ENCODE measurements at places on chromosomes 2 and 18.

- DNase-seq = no peak
These were observed 404.9 kb downstream of the CPS1 start for GRCh38 chr2:210961249-210961648.

DNA sequence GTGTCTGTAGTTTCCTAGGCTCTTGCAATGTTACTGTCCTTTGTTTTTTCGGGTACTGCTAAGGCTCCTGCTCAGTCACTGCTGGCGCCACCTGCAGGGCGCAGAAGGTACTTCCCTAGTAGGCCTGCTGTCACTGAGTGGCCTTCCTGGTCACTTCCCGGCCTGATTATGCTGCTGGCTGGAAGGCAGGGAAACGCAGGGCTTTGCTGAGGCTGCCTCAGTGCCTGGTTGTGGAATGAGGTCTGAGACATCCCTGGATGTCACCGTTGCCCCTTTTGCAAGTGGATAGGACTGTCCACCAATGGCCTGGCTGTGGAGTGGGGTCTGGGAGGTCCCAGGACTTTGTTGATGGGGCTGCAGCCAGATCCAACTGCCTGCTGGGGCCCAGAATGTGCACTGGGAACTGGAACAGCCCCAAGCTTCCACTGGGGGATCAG, 13.1 kb downstream of the DAW1 start:
- peak; percentile 75 for DNase-seq

DNA sequence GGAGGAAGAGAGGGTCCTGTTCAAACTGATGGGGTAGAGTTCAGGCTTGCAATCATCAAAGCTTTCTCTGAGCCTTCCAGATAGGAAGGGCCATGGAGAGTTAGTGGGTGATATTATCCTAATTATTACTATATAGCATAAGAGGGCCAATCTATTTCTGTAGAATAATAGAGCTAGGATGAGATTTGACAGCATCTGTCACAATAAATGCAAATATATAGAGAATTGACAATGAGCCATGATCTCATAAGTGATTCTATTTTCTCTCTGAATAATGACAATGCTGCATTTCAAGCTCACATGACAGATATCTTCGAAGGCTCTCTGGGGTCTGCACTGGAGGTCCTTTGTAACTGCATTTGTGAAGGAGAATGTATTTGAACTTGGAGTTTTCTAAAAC, 521.9 kb upstream of the CELF4 start:
- no peak for DNase-seq

GRCh38 chr2:227871375-227871791, at the start of gene DAW1:
TSS of gene DAW1 (plus strand) at chr2:227871631. CDS start at chr2:227871690, 59 bp downstream.
- DNase-seq = peak; percentile 54

DNA sequence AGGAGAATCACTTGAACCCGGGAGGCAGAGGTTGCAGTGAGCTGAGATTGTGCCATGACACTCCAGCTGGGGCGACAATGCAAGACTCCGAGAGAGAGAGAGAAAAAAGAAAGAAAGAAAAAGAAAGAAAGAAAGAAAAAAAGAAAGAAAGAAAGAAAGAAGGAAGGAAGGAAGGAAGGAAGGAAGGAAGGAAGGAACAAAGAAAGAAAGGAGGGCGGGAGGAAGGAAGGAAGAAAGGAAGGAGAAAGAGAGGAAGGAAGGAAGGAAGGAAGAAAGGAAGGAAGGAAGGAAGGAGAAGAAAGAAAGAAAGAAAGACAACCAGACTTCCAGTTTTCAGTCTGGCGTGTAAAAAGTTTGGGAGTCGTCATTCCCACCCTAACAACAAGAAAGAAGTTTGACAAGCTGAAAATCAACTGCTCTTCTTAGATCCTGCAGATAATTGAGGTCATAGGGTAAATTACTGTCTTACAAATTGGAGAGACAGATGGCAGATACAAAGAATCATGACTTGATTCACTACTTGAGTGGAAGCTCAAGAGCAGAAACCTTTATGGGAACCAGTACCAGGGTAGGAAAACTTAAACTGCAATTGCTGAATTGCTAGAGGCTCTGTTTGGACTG, 15.1 kb upstream of the CYP27C1 start:
- DNase-seq = no peak

DNA sequence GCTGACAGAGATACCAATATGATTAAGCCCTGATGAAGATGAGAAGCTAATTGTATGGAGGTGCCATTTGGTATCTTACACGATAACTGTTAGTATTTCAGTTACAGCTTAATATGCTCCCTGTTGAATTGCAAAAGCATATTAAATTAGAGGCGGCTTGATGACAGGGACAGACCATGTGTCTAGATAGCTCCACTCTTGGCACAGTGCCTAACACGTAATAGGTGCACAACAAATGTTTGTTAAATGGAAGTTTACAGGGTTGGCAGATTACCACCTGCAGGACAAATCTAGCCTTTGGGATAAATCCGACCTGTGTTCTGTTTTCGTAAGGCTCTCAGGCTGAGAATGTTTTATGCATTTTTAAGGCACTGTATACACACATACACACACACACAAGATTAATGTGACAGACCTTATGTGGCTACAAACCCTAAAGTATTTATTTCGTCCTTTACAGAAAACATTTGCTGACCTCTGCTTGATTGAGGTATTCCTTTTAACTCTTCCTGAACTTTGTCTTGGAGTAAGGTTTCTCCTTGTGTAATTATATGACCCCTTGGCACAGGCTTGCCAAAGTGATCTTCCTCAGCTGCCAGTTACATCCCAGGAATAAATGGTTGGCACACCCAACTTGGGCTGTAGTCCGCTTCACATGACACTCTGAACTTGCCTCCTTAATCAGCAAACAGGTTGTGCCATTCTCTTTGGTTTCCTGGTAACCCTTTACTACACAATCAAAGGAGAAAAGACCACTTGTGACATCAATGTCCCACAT, 348.9 kb downstream of the HRH4 start:
- DNase-seq = no peak
